Epithelial cell of esophagus (primary cell): ENCODE measurements at places on chromosomes 11 and 22.
A peak's percentile ranks its signal among the peaks of the same experiment; 100 is the strongest.

DNA sequence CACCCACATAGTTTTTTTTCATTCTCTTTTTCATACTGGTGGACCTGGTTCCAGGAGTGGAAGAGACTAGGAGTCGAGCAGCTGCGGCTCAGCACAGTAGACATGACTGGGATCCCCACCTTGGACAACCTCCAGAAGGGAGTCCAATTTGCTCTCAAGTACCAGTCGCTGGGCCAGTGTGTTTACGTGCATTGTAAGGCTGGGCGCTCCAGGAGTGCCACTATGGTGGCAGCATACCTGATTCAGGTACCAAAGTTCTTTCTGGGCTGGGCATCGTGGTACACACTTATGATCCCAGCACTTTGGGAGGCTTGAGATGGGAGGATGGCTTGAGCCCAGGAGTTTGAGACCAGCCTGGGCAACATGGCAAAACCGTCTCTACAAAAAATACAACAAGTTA is 4.2 kb downstream of the PTPMT1 start:
- DNase-seq: no peak

DNA sequence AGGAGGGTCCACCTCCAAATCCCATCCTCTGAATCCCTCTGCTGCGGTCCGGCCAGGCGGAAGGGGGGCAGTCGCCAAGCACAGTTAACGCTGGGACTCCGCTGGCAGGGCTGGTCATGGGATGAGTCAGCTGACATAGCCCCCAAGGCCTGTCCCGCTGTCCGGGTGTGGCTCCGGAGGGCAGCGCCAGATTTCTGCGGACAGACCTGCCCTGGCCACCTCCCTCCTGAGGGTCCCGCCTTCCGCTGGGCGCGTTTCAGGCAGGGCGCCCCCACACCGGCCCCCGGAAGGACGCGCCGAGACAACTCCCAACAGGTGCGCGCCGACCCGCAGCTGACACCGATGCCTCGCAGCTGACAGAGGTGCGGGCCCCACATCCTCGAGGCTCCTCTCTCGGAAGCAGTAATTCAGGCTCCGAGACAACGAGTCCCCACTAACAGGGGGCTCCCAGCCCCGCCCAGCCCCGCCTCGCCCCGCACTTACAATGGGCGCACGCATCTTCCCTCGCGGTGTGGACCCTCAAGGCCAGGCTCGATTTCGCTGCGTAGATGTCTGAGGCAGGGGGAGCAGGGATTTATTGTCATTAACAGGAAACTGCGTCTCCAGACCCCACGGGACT is 607 bp downstream of the PLAAT3 start:
- DNase-seq: no peak

DNA sequence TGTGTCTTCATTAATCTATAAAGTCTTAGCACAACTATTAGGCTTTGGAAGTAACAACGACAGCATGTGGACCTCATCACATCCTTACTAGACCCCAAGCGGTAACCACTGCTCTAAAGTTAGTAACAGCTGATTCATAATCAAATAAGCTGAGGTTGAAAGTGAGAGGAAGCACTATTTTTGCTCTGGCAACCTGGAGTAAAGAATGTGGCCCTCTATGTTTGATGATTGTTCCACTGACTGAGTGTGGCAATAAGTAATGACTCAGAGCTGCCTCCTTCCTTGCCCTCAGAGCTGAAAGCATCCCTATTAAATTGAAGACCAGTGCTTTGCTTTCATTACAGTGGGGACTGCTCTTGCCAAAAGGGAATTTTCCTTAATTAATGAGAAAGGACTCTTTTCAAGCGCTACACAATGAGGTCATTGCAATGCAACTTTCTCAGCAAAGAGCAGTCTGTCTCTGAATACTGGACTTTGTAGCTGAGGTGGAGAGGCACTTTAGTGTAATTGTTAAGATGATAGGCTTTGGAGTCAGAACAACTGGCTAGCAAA is 906.1 kb upstream of the RAG2 start:
- DNase-seq: peak; percentile 94

DNA sequence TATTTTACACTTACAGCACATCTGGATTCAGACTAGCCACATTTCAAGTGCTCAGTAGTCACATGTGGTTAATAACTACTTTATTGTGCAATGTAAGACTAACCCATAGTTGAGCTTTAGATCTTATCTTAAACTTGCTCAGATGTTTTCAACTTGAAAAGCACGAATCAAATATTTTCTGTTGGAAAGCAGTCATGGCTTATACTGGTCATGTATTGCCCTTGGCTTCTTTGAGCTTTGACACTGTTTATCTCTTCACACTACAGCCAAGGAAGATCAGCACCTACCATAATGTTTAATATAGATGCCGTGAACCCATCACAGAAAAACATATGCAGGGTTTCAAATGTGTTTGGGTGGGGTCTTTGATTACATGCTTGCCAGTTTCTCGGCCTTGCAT is 4.4 kb downstream of the RBX1 start:
- no peak for DNase-seq

- no peak for DNase-seq
Observed at GRCh38 chr11:62399878-62400266, 19.0 kb upstream of the SCGB1A1 start.

GRCh38 chr22:44505796-44506354 is 7.8 kb upstream of the RTL6 start:
- no peak for DNase-seq

DNA sequence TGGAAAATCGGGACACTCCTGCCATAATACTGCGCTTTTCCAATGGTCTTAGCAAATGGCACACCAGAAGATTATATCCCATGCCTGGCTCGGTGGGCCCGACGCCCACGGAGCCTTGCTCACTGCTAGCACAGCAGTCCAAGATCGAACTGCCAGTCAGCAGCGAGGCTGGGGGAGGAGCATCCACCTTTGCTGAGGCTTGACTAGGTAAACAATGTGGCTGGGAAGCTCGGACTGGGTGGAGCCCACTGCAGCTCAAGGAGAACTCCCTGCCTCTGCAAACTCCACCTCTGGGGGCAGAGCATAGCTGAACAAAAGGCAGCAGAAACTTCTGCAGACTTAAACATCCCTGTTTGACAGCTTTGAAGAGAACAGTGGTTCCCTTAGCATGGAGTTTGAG is 15.6 kb downstream of the PTH start:
- peak; percentile 14 for DNase-seq
